Vein endothelial cell (primary cell): ENCODE measurements at places on chromosomes 6 and 20. TPM values are rescaled to one million over a fixed set of nuclear protein-coding genes. Genes with fewer than 3 reads are reported as not detected.

The TOMM34 gene
- 33.3 and 44.5 TPM in 2 replicates for total RNA-seq

The HTR1B gene
- 31.8 and 34.0 TPM in 2 replicates for total RNA-seq

The PI16 gene
- not detected in 2 replicates for total RNA-seq

The LGSN gene
- total RNA-seq, result not detected in 2 replicates

The OPN5 gene
- not detected in 2 replicates for total RNA-seq

The PPP1R3G gene
- 0.38 and 0.98 TPM in 2 replicates for total RNA-seq

The AGER gene
- total RNA-seq, result 0.48 TPM in 1 of 2 replicates, not detected in the other

The TP53TG5 gene
- not detected in 2 replicates for total RNA-seq

The ULBP2 gene
- total RNA-seq, result 6.2 and 8.0 TPM in 2 replicates

The SFT2D1 gene
- 8.3 and 11.8 TPM in 2 replicates for total RNA-seq

The TMEM74B gene
- total RNA-seq, result 1.1 and 3.3 TPM in 2 replicates

The OR2J3 gene
- under 0.01 TPM in 1 of 2 replicates, not detected in the other for total RNA-seq

The ZC2HC1B gene
- total RNA-seq, result not detected in 2 replicates

The ZFP64 gene
- 34.0 and 41.5 TPM in 2 replicates for total RNA-seq

The SIRPB1 gene
- 0.10 and 1.6 TPM in 2 replicates for total RNA-seq

The CST5 gene
- not detected in 2 replicates for total RNA-seq

The XKR7 gene
- total RNA-seq, result not detected in 2 replicates

The SIGLEC1 gene
- not detected in 2 replicates for total RNA-seq

The TRIM40 gene
- not detected in 2 replicates for total RNA-seq

The DAAM2 gene
- 0.10 and 0.33 TPM in 2 replicates for total RNA-seq

The TRIM15 gene
- not detected in 2 replicates for total RNA-seq

The OR2H2 gene
- not detected in 2 replicates for total RNA-seq

The SCGN gene
- not detected in 2 replicates for total RNA-seq

The TFAP2C gene
- total RNA-seq, result under 0.01 TPM in 1 of 2 replicates, not detected in the other

The TBXT gene
- total RNA-seq, result not detected in 2 replicates

The PAK5 gene
- total RNA-seq, result not detected in 2 replicates

The PTK7 gene
- total RNA-seq, result 12.0 and 35.6 TPM in 2 replicates

The LPA gene
- not detected in 2 replicates for total RNA-seq

The GNAS gene
- total RNA-seq, result 467 and 568 TPM in 2 replicates

The MUC22 gene
- not detected in 2 replicates for total RNA-seq

The HLA-B gene
- total RNA-seq, result 74.5 and 143 TPM in 2 replicates

The SLC17A3 gene
- not detected in 2 replicates for total RNA-seq

The MLN gene
- total RNA-seq, result not detected in 2 replicates

The PNRC1 gene
- 90.3 and 105 TPM in 2 replicates for total RNA-seq

The TRIM31 gene
- not detected in 2 replicates for total RNA-seq

The GABRR2 gene
- total RNA-seq, result 0.33 and 0.67 TPM in 2 replicates

The ENPP4 gene
- total RNA-seq, result 6.2 and 8.0 TPM in 2 replicates

The SLA2 gene
- total RNA-seq, result 0.10 TPM in 1 of 2 replicates, not detected in the other

The PROKR2 gene
- not detected in 2 replicates for total RNA-seq

The MOCS1 gene
- total RNA-seq, result 9.2 and 11.1 TPM in 2 replicates

The IFT52 gene
- 42.3 and 49.0 TPM in 2 replicates for total RNA-seq

The ZSCAN23 gene
- total RNA-seq, result 0.33 and 1.8 TPM in 2 replicates

The ALDH8A1 gene
- 0.48 TPM in 1 of 2 replicates, not detected in the other for total RNA-seq

The SLC52A3 gene
- total RNA-seq, result under 0.01 and 0.10 TPM in 2 replicates

The BEND3 gene
- total RNA-seq, result 6.1 and 7.5 TPM in 2 replicates

The FOXS1 gene
- 0.48 and 1.3 TPM in 2 replicates for total RNA-seq

The PPP1R3D gene
- total RNA-seq, result 7.5 and 8.9 TPM in 2 replicates

The HLA-DPB1 gene
- 1.6 and 7.5 TPM in 2 replicates for total RNA-seq

The TGM3 gene
- not detected in 2 replicates for total RNA-seq
